ENCODE measurements at places on chromosomes 12 and 14. TPM values are rescaled to one million over a fixed set of nuclear protein-coding genes. Genes with fewer than 3 reads are reported as not detected.

Gene BEGAIN
- total RNA-seq = 0.10 TPM

Gene ZNF891
- 2.7 TPM for total RNA-seq

Gene GLT8D2
- not detected for total RNA-seq

Gene CLEC6A
- not detected for total RNA-seq

Gene CAPZA3
- total RNA-seq = not detected

Gene NPFF
- total RNA-seq = not detected

Gene TCL1A
- not detected for total RNA-seq

Gene TMCC3
- total RNA-seq = 0.23 TPM

Gene G2E3
- 39.2 TPM for total RNA-seq

Gene TEX52
- 0.29 TPM for total RNA-seq
